Right atrium auricular region (tissue), 2 donors: ENCODE measurements at places on chromosomes 12 and 14.

DNA sequence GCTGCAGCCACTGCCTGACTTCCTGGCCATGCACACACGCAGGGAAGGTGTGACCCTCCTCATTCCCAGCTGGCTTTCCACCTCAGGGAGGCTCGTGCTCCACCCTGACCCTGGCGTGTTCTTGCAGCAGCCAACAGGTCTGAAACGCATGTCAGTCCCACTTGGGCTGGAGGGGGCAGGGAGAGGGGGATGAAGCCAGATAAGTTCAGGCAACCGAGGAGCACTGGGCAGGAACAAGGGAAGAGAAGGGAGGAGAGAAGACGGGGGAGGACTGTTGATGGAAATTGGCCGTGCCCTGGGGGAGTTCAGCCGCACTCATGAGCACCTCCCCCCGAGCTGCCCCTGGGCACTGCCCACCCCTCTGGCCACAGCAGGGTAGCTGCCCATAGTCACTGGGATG is 182.4 kb upstream of the PRMT8 start:
- no peak for DNase-seq

DNA sequence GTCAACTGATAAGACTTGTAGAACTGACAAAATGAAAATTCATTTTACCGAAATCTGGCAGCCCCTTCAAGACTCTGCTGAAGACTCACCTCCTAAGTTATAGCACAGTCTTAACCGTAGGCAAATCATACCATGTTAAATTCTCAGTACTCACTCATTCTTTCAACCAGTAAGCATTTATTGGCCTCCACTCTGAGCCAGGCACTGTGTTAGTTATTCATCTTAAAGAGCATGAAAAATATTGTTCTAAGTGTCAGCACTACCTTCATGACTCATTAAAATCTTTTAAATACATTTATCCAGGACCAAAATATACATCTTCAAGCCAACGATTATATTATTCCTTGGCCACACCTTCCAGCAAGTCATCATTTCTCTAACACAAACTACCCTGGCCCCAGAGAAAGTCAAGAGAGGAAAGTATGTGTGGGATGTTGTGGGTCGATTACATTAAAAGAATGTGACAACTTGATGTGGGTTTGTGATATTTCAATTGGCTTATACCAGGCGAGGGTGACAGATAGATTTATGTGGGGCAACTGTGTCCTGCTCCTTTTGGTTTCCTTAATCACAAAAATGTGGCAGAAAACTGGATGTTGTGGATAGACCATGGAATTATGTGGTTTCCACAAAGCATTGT is 55.0 kb downstream of the TMEM30B start:
- DNase-seq, result no peak

- no peak for DNase-seq
Observed at GRCh38 chr12:133235401-133236112, at the start of gene ANHX. Gene ANHX, minus strand, starts transcription at chr12:133235877. Its CDS starts 1,521 bp downstream, at chr12:133234356.

GRCh38 chr12:108798551-108799221 is 58.7 kb downstream of the SSH1 start:
- no peak for DNase-seq

DNA sequence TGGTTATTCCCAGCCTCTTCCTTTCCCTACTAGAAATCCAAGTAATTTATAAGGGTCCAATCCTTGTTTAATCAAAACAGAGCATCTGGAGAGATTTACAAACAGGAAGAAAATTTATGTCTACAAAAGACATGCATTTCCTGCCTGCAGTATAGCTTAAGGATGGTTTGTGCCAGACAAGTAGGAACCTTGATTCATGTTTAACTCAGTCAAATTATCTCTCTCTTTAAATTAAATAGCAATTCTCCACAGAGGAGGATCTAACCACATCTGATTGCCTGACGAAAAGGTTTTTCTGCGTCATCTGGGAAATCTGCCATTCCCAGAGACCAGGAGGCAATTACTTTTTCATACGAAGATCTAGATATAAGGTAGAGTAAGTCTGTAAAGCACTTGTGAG is 105.2 kb downstream of the ZFC3H1 start:
- no peak for DNase-seq

DNA sequence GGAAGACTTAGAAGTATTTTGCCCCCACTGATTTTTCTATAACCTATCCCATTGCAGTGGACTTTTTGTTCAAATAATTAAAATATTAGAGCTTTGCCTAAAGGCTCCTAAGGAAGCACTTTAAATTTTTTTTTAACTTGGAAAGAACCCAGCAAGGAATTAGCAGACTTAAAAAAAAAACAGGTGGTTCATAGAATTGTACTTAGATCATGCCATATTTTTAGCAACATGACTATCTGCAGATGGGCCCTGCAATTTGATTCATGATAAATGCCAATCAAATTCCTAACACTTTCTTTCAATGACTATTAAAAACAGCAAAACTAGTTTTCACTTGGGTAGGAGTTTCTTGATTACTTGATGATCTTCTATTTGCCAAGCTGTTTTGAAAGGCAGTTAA is 11.5 kb downstream of the ADAMTS20 start:
- DNase-seq, result no peak

DNA sequence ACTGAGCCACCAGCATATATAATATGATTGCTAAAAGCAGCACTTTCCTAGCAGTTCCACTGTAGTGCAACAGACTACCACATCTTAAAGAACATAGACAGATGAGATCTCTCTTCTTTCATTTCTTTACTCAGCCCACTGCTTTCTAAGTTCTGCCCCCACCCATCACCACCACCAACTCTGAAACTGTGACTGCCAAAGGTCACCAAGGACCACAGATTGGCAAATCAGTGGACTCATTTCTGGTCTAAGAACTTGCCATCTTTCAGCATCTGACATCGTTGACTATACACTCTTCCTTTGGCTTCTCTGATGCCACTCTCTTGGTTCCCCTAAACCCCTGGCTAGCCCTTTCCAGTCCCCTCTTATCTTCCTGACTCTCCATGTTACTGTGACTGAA is 38.4 kb downstream of the IFNG start:
- DNase-seq, result no peak

DNA sequence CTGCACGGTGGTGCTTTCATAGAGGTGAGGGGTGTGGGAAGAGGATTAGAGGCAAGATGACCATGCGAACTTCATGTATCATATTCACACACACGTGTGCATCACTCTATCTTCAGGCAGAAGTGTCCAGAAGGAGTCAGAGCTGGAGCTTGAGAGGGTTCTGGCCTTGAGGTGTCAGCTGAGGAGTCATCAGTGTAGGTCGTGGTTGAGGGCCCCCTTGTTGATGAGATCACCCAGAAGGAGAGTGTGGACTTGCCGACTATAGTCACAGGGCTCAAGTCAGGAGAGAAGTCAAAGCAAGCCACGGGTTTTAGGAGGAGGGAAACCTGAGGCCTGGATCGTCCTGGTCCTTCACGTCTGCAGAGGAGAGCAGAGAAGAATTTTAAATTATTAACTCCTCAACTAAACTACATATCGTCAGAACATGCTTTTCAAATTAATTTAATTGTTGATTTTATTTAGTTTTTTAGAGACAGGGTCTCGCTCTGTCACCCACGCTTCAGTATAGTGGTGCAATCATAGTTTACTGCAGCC is 25.4 kb downstream of the EML1 start:
- no peak for DNase-seq

- no peak for DNase-seq
Observed at GRCh38 chr12:113310489-113310888, 24.4 kb downstream of the SLC8B1 start.

DNA sequence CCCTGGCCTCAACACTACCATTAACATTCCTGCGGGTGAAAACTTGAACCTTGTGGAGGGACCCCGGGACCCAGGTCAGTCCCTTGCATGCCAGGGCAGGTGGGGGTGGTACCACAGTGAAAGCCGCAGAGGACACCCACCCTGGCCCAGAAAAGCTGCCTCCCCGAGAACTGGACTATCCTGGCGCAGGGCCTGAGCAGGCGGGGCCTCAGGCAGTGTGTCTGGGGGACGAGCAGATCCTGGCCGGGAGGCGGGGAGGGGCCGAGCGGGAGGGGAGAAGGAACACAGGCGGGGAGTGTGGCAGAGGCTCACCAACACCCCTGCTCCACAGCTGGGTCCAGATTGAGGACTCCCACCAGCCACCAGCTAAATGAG is 10.0 kb downstream of the AHNAK2 start:
- DNase-seq, result peak; percentile 72

GRCh38 chr12:94195483-94195882 is 47.1 kb downstream of the PLXNC1 start:
- DNase-seq, result no peak

- DNase-seq, result no peak
Observed at GRCh38 chr12:124680863-124681778, 113.7 kb upstream of the NCOR2 start.

DNA sequence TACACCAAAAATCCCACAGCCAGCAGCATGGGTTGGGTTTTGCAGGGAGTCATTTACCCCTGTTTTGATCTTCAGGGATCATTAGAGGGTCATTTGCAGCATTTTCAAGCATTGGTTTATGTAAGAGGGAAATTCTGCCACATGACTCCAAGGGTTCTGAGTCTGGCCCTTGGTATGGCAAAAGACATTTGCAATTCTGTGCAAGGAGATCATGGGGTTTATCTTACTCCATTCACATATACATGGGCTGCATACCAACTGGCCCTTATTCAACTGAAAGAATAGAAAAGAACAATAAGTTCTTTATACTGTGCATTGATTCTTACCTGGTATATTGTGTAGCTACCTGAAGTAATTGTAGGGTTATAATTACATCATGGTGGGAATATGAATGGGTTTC is 13.7 kb downstream of the SIX4 start:
- DNase-seq, result no peak

DNA sequence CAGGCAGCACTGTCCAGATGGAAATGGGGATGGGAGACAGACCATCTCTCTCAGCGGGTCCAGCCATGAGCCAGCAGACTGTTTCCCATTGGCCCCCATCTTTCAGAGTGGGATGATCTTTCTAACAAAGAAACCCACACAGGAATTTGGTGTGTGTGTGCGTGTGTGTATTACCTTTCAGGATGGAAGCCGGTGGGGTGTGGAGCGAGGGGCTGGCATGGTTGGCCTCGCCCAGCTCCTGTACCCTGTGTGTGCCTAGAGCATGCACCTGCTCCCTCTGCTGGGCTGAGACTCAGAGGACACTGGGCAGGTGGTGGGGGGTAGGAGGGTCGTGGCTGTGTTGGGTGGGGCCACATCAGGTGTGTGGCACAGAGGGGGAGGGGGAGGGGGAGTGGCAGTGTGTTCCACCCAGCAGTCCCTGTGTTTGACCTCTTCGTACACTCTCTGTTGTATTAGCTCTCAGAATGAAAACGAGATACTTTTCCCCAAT is 33.0 kb upstream of the TSPAN9 start:
- no peak for DNase-seq

- DNase-seq, result no peak
Observed at GRCh38 chr12:51814311-51815088, 34.0 kb downstream of the FIGNL2 start.

DNA sequence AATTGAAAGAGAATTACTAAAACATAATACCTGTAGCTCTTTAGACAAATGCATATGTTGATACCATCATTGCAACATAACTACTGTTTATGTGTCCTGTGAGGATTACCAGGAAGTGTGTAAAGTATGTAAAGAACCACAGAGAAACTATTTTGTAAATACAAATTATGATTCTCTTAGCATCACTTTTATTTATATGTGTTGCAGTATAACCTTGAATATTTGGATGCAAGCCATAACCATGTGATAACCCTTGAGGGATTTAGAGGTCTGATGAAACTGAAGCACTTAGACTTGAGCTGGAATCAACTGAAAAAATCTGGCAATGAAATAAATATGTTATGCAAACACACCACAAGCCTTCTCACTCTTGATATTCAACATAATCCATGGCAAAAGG is 77.5 kb downstream of the LRRC9 start:
- DNase-seq, result no peak

DNA sequence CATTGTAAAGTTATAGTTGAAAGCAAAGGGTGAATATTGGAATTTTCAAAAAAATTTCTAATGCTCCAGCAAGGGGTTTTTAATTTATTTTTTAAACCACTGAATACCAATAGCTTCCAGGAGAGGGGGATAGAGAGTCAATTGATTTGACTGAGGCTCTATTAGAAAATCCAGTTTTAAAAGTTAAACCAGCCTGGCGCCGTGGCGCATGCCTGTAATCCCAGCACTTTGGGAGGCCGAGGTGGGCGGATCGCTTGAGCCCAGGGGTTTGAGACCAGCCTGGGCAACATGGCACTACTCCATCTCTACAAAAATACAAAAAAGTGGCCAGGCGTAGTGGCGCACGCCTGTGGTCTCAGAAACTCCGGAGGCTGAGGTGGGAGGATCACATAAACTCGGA is 150.1 kb downstream of the SLC38A4 start:
- DNase-seq, result no peak

GRCh38 chr14:33972583-33973081 is 21.8 kb upstream of the EGLN3 start:
- no peak for DNase-seq

DNA sequence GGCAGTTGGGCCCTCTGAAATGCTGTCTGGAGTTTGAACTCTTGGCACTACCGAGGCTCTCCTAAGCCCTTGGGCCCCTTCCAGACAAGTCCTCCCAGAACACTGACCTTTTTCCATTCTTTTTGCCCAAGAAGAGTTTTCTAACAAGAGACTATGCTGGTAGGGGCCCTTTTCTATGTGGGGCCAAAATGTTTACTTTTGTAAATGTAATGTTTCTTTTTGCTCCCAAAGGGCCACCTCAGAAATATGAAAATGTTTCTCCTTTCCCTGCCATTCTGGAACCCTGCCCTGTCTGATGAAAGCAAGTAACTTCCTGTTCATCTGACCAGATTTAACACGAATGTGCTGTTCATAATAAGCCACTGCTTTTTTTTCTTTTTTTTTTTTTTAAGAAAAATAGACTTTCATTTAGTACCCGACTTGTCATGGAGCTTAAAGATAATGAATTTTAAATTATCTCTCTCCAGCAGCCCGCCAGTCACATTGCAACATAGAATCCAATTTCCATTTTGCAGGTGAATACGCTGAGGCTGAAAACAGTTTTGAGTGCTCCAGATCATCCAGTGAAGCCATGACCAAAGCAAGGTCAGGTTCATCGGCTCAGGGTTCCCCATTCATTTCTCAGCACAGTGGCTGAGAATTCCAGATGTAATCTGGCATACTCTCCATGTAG is 169.9 kb downstream of the DPF3 start:
- no peak for DNase-seq
